CD4-positive, alpha-beta T cell treated with Interleukin-4 for 4 hours (primary cell): ENCODE measurements at places on chromosomes 5 and 9.

DNA sequence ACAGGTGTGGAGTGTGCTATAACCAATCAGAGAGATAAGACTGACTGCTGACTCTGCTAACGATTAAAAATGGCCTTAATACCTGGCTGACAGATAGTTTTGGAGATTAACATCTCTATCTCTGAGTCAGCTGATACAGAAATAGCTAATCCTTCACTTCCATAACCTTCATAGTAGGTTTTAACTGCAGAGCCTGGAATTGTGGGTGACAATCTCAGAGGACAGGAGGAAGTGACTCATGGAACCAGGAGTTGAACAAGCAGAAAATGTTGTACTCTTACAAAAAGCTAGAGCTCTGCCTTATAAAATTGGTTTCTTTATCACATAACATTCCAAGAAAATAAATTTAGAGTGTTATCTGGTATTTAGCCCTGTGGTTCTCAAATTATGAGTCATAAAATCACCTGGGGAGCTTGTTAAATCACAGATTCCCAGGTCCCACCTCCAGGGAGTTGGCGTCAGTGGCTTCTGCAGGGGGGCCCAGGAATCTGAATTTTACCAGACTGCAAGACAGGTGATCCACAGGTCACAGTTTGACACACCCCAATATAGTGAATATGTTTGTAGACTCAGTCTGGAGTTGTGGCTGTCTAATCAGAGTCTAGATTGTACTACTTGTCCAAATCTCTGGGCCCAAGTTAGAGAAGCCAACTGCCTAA is 44.4 kb upstream of the AFAP1L1 start:
- no peak for DNase-seq

GRCh38 chr9:31582561-31582960 is 801.9 kb upstream of the ACO1 start:
- no peak for DNase-seq

DNA sequence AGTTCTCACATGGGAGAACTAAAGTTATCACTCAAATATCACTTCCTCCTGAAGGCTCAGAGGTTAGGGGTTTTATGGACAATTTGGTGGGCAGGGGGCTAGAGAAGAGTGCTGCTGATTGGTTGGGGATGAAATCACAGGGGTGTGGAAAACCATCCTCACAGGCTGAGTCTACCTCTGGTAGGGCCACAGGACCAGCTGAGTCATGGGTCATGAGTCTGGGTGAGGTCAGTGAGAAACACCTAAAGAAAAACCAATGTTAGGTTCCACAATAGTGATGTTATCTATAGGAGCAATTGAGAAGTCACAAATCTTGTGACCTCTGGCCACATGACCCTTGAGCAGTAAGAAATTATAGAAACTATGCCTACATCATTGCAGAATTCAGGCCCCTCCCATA is 203.3 kb upstream of the TARS1 start:
- DNase-seq, result no peak

- no peak for DNase-seq
These were observed 62.3 kb upstream of the TXNDC8 start for GRCh38 chr9:110399983-110400382.

GRCh38 chr9:136844761-136845464 is 2.6 kb downstream of the AJM1 start:
- DNase-seq, result no peak

DNA sequence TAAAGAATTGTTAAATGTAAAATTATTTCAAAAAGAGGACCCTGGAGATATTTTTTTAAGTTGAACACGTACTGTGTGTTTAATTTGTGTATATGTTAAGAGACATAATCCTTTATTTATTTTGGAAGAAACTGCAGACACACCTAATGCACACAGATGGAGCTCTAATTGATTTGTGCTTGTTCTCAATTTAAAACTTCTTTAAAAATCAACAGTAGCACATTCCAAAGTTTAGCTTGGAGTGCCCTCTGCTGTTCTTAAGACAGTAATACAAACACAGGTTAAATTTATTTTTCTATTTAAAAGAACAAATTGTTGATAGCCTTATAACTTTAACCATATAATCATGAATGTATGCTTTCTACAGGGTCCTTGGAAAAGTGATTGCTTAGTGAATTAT is 277.6 kb upstream of the ADAMTS16 start:
- DNase-seq, result no peak

- DNase-seq, result no peak
These were observed 145.7 kb downstream of the NXNL2 start for GRCh38 chr9:88680505-88681160.

GRCh38 chr9:134935056-134935640 is 17.4 kb upstream of the FCN1 start:
- no peak for DNase-seq

DNA sequence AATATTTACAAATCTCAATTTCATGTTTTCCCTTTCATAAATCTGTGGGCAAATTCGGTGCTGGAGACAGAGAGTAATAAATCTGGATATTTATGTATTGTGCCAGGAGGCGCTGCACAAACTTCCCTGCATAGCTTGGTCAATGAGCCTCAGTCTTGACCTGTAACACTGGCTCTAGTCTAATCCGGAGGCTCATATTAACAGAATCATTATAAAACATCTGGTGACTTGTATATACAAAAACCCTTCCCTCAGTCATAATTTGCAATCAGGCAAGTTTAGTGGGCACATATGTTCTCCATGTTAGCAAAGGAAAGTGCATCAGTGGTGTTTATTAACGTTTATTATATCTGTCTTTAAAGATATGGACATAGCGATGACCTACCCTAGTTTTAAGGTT is 104.0 kb upstream of the BNC2 start:
- no peak for DNase-seq

- no peak for DNase-seq
These were observed 119.1 kb downstream of the UGCG start for GRCh38 chr9:112015736-112016135.
